GM12878 (cell line): ENCODE measurements at places on chromosomes 5 and 9.

DNA sequence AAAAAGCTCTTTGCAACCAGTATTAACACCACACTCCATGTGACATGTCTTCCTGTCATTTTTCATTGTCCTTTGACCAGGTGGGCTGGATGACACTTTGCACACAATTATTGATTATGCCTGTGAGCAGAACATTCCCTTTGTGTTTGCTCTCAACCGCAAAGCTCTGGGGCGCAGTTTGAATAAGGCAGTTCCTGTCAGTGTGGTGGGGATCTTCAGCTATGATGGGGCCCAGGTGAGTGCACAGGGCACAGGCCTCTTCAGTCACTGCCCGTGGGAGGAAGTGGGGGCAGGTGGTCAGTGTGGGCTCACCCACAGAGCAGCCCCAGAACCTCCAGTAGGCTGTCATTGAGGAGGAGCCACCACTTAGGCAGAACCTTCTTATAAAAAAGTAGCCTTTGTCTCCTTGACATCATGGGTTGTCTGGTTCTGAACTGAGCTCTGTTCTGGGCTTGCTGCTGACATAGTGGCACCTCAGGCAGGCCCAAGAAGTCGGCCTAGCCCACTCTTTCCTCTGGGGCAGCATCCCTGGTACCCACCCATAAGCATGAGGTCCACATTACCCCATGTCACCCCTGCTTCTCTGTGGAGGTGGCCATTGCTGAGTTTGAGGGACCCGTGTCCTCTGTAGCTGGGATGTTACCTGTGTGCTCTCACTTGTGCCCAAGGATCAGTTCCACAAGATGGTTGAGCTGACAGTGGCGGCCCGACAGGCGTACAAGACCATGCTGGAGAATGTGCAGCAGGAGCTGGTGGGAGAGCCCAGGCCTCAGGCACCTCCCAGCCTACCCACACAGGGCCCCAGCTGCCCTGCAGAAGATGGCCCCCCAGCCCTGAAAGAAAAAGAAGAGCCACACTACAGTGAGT is 39.3 kb downstream of the SECISBP2 start:
- DNase-seq = no peak

GRCh38 chr9:131396626-131397025 is 2.7 kb downstream of the PRRC2B start:
- DNase-seq = no peak

DNA sequence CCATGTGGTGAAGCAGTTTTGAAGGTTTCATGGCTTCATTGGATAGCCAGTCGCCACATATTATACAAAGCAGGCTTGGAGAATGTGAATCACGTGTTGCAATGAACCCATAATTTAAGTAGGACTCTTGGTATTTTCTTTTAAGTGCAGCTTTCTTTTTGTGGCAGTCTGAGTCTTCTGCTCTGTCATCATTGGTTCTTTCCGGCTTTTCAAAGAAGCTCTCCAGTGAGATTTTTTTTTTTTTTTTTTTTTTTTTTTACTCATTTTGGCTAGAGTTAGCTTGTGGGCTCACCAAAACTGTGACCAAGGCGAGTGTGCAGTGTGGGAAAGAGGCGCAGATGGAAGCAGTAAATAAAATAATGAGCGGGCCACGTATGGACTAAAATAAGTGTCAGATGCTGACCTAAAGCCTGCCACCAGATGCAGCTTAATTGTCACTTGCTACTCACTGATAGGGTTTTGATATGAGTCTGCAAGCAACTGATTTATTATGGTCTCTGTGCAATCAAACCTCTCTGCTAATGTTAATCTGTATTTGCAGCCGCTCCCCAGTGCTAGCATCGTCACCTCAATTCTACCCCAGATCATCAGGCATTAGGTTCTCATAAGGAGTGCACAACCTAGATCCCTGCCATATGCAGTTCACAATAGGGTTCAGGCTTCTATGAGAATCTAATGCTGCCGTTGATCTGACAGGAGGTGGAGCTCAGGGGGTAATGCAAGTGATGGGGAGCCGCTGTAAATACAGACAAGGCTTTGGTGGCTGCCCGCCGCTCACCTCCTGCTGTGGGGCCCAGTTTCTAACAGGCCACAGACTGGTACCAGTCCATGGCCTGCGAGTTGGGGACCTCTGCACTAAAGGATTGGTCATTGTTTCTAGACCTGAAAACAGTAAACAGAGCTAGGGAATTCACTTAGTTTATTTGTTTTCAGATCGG is 45.5 kb upstream of the LARP1 start:
- no peak for DNase-seq

DNA sequence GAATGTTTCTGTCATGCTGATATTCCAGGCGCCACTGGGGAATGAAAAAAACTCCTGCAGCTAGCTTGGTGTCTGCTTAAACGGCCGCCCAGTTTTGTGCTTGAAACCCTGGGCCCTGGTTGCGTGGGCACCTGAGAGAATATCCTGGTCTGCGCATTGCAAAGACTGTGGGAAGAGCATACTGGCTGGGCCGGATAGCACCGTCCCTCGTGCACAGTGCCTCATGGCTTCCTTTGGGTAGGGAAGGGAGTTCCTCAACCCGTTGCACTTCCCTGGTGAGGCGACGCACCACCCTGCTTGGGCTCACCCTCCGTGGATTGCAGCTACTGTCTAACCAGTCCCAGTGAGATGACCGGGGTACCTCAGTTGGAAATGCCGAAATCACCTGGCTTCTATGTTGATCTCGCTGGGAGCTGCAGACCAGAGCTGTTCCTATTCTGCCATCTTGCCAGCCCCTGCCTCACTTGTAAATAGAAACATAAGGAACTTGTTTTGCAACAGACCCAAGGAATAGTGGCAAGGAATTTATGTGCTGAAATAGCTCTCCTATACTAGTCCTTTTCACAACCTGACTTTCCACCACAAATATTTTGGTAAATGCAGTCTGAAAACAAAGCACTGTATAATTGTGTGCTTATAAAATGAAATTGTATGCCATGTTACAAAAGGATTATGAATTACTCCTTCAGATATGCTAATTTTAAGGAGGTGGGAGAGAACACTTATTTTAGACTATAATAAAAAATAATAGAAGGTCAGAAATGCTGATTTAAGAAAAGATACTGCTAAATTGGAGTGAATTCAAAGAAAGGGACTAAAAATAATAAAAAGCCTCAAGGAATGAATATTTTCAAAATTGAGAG is 90.3 kb downstream of the ADAMTSL1 start:
- no peak for DNase-seq

GRCh38 chr5:74672215-74672877 is 12.7 kb upstream of the HEXB start:
- no peak for DNase-seq

GRCh38 chr5:14946815-14947620 is 75.4 kb upstream of the ANKH start:
- DNase-seq = peak; percentile 15

DNA sequence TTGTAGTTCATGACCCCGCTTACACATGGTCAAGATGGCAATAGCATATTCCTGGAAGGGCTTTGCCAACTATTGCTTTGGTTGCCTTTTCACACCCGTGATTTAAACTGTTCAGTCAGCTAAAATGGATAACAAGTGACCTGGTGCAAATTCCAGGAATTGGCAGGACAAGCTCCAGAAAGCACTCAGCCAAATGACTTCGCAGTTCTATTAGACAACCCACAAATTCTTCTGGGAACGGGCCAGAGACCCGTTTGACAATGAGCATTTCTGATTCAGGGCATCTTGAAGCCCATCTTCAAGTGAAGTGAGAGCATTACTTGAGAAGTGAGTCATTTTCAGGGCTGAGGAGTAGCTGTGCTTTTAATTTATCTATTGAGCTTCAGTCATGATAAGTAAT is 165.0 kb downstream of the DROSHA start:
- no peak for DNase-seq

DNA sequence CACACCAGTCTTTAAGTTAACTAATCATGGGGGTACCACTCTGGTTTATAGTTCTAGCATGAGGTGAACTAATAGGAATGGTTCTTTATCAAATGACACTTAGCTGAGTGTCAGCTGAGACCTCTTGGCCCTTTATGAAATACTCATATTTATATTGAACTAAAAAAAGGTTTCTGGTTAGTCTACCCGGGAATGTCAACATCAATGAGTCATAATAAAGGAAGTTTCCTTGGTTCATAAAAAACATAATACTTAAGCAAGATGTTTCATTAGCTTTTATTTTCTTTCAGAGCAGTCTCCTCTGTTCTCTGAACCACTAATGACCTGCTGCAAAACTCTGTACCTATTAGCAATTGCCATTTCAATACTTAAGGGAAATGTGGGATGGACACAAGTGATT is 13.7 kb downstream of the DAB2 start:
- DNase-seq = no peak

DNA sequence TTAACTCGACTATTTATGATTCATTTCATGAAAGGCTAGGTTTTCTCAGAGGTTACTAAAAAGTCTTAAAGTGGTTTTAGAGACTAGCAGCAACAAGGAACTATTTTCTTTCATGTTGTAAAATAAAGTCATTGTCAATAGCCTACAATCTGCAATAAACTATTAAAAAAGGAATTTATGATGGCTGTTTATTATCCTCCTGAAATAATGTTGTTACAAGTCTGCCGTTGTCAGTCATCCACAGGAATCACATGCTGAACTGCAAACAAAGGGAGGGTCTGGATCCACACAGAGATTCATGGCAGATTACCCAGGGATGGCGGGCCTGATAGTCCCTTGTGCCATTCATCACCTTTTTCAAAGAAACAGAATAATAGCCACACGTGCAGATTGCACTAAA is 49.2 kb downstream of the TMEM174 start:
- no peak for DNase-seq

DNA sequence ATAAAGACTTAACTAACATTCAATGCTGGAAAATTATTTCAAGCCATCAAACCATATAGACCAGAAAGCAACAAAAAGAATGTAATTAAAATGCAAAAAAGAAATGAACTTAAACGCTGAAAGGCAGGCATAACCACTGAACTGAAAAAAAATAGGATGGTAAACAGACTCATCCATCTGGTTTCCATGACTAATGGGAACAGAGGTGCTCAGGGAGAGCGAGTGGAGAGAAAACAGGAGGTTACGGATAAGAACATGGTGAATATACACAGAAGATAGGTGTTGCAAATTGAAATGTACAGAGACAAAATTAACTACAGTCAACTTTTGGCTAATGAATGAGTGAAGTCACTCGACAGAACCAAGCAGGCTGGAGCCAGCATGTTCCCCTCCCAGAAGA is 43.5 kb upstream of the RNF38 start:
- DNase-seq = no peak

DNA sequence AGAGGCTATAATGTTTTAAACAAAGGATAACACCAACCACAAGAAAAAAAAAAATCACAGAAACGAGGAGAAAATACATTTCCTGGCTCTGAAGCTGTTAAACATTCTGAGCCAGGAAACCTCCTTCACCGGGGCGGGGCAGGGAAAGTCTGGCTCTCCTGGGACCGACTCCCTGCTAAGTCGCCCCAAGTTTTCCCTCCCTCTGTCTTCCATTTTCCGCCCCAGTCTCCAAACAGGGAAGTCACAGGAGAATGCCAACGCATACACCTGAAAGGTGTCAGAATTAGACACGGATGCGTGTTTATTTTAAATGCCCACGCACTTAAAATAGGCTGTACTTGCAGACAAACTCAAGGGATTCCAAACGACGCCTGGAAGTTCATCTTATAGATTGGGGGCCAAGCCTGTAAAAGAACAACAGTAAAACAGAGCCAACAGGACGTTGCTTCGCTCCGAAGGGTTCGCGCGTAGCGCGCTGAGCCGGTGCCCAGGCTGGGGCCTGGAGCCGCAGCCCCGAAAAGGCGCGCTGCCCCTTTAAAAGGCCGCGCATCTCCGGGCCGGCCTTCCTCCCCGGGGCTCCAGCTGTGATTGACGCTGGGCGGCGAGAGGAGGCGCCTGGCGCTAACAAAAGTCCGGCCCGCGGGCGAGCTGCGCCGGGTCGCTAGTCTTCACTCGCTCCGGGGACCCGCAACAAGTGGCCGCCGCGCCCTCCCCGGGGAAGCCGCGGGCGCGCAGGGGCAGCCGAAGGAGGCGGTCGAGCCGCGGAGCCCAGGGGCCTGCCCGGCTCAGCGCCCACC is at the start of gene FBXL7:
Gene FBXL7, plus strand, starts transcription at position 653 of the 797 bp plus-strand sequence.
- no peak for DNase-seq

GRCh38 chr9:132020820-132021510 is 58.7 kb downstream of the MED27 start:
- DNase-seq = no peak

DNA sequence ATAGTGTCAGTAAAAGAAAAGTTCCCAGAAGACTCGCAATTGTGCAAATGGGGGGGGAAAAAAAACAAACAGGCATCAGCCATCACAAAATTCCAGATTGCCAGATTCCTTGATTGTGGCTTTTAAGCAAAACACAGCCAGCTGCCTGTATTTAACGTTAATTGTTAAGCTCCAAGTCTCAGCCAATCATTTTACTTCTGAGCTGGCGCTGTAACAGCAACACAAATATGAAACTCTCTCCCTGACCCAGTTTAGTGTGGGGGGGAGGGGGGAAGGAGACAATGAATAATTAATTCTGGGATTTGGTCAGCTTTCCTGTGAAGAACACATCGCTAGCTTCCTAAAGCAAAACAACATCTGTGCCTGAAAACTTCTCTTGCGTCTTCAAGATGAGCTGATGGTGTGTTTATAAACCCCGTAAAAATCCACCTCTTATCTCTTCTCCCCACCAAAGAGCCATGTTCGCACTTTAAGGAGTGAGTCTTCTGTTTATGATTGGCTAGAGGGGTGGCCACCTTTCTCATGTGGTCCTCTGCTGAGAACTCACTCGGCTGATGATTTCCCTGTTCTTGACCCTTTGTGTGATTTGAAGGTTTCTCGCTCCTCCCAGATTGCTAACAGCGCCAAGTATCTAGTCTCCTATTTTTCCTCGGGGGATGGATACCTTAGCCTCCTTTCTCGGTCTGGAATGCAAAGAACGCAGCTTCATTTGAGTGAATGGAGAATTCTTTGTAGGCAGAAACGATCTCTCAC is 160.2 kb upstream of the DAPK1 start:
- DNase-seq = no peak

DNA sequence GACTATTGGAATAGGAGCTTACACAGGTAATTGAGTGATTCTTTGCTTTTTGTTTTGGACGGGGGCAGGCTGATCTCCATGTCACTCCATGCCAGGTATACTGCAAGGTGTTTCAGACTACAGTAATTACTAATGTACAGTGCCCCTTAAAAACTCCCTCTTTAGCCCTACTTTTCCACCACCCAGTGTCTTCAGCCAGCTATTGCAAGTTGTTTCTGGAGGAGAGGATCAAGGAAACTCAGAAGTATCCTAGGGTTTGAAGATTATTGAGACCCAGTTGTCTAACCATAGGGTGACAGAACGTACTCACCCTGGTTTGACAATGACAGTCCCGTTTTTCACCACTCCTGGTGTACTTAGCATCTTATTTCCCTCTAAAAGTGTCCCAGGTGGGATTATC is 13.4 kb downstream of the CFAP95 start:
- no peak for DNase-seq

GRCh38 chr9:97310023-97310422 is 2.6 kb downstream of the CCDC180 start:
- DNase-seq = no peak

- no peak for DNase-seq
These were observed 157.9 kb downstream of the ZDHHC21 start for GRCh38 chr9:14535161-14535955.

DNA sequence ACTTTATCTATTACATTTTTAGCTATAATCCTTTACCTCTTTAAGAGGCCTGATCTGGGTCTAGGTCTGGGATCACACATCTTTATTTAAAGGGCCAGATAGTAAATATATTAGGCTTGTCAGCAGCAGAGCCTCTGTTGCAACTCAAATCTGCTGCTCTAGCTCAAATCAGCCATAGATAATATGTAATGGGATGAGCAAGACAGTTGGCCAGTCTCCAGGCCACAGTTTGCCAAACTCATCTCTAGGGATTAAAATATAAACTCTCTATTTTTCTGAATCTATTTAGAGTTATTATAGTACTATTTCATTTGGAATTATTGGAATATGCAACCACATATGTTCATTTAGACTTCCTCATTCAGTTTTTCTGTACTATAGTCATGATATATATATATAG is 115.9 kb upstream of the MINAR2 start:
- DNase-seq = no peak
